Hematopoietic multipotent progenitor cell (in vitro differentiated cells): ENCODE measurements at places on chromosomes 5 and 9. TPM values are rescaled to one million over a fixed set of nuclear protein-coding genes. Genes with fewer than 3 reads are reported as not detected.

The BARHL1 gene
- total RNA-seq, result not detected

The FAM221B gene
- total RNA-seq, result not detected

The ICE1 gene
- total RNA-seq, result 11.6 TPM

The BTNL9 gene
- under 0.01 TPM for total RNA-seq

The COMMD10 gene
- total RNA-seq, result 20.2 TPM

The ZNF366 gene
- under 0.01 TPM for total RNA-seq

The GBGT1 gene
- 54.9 TPM for total RNA-seq

The FAM120A gene
- total RNA-seq, result 107 TPM

The ERGIC1 gene
- 243 TPM for total RNA-seq

DNA sequence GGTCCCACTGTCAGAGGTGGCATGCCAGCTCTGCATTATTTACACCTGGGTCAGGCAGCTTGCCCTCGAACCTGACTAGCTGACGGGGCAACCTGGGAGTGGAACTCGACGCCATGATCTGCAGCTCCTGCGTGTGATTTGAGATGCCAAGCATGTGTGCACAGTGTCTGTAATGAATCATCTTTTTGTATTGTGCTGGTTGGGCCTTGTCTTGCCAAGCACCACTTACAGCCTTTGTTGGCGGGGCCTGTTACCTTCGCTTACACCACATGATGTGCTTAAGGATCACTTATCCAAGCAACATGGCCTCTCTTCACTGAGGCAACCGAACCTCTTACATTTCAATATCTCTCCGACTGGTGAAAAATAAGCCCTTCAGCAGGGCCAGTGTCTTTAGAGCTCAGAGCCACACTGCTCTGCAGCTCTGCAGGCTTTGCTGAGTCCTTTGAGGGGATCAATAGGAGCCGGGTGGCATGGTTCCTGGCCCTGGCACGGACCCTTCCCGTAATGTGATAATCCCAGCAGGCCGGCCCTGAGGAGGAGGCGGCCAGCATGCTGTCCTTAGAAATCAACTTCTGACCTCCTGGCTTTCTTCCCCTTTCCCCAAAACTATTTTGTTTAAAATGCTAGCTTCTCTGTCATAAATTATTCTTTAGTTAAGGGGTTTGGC lies 297.7 kb upstream of the CD180 start:
- peak; percentile 27 for DNase-seq

DNA sequence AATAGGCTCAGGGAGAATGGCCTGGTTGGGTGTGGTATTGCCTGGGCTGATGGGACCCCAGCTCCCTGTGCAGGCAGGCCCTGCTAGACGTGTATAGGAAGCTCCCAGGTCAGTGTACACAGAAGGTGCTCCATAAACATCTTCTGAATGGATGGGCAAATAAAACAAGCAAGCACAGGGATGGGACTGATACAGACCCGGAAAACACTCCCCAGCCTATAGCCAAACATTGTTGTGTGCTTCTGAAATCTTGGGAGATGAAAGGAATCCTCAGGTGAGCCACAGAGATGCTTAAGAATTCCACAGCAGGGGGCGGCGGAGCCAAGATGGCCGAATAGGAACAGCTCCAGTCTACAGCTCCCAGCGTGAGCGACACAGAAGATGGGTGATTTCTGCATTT lies 151.8 kb downstream of the ENTREP1 start:
- DNase-seq, result no peak

DNA sequence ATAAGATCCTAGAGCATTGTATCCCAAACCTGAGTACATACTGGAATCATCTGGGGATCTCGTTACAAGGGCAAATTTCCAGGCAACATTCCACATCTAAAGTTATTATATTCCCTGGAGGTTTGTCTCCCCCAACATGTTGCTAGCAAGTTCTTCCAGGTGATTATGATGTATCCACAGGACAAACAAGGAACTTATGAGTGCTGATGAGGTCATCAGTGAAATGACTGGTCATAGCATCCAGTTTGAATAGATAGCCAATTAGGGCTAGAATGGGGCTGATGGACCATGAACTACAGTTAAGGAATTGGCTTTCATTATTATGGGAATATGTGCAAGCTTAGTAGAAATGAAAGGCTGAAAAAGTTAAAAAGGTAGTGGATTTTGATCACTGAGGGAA lies 115.2 kb downstream of the CWC27 start:
- no peak for DNase-seq

- no peak for DNase-seq
These were observed 70.0 kb upstream of the CDH10 start for GRCh38 chr5:24714746-24715145.

- no peak for DNase-seq
These were observed 1.8 kb upstream of the FAT2 start for GRCh38 chr5:151592855-151593408.

GRCh38 chr5:78638423-78638822 lies 10.1 kb downstream of the LHFPL2 start:
- DNase-seq, result no peak

DNA sequence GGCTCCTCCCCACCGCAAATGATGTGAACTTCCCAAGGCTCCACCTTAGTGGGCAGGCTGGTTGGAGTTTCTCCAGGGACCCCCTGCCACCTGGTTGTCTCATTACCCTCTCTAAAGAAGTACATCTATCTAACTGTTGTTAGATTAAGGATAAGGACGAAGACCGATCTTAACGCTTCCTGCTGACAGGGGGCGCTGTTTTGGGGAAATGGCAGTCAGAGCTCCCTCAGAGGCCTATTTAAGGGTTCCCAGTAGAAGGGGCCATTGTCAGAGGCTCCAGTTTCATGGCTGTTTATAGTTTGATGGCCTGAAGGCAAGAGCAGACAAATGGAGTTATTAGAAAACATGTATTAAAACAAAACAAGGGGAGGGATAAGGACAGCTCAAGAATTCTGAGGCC lies 100.1 kb downstream of the SPEF2 start:
- no peak for DNase-seq

DNA sequence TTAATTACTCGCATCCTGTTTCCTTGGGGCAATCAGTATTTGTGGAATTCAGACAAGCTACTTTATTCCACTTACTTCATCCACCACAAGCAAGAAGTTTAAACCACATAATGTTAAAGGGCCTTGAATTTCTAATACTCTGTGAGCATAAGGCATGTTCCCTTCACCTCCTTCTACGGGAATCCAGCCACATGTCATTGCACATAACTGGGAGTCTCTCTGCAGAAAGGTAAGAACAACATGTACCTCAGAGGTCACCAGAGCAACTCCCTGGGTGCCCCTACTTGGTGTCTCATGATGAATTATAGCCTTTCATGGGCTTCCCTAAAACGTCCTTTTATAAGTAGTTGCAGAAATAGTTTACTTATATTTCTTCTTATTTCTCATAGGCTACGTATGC lies 553.2 kb downstream of the DTWD2 start:
- DNase-seq, result no peak

GRCh38 chr9:102069969-102070368 lies 331.5 kb upstream of the GRIN3A start:
- no peak for DNase-seq

DNA sequence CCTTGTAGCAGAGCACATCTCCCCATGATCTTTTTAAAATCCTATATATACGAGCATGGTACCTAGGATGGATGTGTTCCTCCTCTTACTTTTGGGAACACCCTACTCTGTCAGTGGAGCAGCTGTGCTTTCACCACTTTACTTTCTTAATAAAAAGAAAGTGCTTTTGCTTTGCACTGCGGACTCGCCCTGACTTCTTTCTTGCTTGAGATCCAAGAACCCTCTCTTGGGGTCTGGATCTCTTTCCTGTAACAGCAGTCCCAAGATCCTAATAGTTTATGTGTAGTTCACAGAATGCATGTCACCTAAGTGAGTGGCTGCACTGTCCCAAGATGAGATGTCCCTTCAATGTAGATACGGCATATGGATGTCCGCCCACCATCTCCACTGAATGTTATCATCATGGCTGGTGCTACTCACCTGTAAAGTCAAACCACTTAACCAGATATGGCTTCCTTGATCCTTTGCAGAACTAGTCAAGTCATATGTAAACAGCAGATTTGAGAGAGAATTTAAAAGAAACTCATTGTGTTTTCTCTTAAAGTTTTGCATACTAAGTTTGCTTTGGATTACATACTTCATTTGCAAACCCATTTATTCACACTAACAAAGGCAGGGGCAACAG lies 1.9 kb downstream of the FGF1 start:
- no peak for DNase-seq

DNA sequence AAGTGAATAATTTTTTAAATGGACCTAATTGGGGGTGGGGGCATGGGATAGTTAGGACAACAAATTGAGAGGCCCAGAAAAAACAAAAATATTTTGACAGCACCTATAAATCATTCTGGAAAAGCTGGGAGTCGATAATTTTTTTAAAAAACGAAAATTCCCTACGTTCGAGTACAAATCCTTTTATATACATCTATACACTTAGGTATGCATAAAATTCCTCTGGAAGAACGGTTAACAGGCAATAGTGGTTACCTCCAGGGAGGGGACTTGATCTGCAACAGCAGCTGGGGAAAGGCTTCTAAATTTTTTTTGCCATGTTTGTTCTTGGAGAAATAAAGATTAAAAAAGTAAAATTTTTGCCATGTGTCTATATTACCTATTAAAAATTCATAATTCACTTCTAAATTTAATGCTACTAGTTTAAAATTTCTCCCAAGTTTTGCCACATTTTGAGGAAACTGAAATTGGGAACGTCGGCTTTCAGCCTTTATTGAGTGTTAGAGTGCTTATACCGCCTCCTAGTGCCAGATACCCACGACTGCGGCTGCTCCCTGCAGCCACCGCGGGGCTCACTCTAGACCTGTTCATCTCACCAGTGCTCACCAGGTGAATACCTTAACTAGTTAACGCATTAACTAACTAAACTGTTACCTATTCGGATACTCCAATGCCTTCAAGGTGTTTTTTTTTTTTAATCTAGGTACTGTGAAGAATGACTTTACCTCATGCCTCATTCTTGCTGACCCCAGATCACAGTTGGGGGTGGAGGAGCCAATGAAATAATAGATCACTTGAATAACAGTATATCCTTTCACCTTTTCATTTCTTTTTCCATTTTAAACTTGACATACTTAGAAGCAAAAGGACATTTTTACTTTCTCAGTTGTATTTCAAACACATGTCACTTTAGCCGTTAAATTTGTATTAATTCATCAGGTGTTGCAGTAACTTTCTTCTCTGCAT lies 1.8 kb upstream of the BHMT start:
- DNase-seq, result peak; percentile 36

- no peak for DNase-seq
These were observed 199.3 kb downstream of the C9orf152 start for GRCh38 chr9:110008663-110009062.

GRCh38 chr5:65055938-65056337 lies 287.2 kb downstream of the CWC27 start:
- no peak for DNase-seq

DNA sequence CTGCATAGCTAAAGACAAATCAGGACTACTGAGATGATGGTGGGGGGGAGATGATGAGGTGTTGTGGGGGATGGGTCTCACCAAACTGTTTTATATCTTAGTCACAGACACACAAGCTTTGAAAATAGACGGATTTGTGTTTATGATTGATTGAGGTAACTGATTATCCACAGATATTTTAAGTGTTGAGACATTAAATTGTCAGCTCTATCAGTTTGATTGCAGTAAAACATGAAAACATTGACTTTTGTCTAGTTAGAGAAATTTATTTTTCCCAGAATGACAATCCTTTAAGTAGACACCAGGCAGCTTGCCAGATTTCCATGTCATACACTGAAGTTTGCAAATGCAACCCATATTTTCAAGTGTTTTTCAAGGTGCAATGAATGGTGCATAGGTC lies 149.8 kb downstream of the NR2F1-AS1 start:
- DNase-seq, result no peak

GRCh38 chr9:109244179-109245132 lies 76.4 kb downstream of the EPB41L4B start:
- peak; percentile 81 for DNase-seq

DNA sequence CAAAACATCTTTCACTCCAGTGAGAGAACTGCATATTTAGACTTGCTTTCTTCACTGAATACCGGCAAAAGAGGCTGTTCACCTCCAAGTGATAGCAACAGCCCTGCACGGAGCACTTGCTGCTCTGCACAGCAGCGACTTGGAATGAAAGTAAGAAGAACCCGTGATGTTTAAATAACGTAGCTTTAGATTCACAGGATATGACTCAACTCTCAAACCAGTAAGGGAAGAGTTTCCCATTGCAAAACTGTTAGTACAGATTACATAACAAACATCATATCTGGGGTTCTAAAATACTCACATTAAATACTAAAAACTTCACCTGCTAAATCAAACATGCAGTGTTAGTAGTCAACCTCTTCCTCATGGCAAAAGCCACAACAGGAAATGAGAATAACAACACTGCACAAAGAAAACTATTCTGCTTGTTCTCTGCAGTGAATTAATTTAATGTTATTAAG lies 203.4 kb downstream of the MCTP1 start:
- peak; percentile 84 for DNase-seq

DNA sequence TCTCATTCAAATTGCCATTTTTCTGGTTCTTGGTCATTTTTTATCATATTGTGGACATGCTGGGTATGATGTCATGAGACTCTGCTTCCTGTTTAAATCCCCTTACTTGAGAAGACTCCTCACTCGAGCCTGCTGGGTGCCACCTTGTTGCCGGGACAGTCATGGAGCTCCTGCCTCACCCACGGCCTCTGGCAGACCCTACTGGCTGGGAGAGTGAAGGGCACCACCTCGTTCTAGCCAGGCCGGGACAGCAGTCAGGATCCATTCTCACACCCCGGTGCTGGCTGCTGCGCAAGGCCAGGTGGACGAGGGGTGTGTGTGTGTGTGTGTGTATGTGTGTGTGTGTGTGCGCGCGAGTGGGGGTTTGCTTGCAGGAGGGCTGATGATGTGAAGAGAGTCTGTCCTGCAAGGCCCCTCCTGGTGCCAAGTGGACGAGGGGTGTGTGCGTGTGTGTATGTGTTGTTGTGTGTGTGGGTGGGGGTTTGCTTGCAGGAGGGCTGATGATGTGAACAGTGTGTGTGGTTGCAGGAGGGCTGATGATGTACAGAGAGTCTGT lies 4.4 kb downstream of the CEP72 start:
- DNase-seq, result peak; percentile 10

GRCh38 chr5:107395632-107396350 lies 274.9 kb downstream of the EFNA5 start:
- DNase-seq, result no peak

- DNase-seq, result no peak
These were observed 455.5 kb downstream of the ACTL7B start for GRCh38 chr9:108400297-108400696.

- DNase-seq, result peak; percentile 5
These were observed 166.2 kb upstream of the ACO1 start for GRCh38 chr9:32218100-32218767.
